ENCODE measurements at places on chromosomes 1 and 21.
A peak's percentile ranks its signal among the peaks of the same experiment; 100 is the strongest.

DNA sequence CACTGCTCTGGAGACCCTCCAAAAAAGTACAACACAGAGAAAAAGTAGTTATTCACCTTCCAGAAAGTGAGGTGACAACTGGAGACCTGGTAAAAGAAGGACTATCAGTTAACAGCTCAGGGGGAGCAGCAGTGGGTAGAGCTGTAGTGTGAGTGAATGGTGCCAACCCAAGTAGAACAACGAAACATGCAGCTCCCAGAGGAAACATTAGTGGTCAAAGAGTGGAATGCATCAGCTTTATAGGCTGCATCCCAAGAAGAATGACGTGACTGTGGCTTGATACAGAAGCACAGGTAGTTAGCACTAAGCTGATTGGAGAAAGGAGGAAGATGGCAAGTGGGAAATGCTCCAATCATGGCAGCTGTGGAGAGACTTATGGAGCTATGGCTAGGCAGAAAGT is 275.7 kb upstream of the CAMK1G start:
- DNase-seq, result no peak

- DNase-seq, result no peak
Measured at GRCh38 chr1:111696330-111696729, 42.9 kb downstream of the INKA2 start.

DNA sequence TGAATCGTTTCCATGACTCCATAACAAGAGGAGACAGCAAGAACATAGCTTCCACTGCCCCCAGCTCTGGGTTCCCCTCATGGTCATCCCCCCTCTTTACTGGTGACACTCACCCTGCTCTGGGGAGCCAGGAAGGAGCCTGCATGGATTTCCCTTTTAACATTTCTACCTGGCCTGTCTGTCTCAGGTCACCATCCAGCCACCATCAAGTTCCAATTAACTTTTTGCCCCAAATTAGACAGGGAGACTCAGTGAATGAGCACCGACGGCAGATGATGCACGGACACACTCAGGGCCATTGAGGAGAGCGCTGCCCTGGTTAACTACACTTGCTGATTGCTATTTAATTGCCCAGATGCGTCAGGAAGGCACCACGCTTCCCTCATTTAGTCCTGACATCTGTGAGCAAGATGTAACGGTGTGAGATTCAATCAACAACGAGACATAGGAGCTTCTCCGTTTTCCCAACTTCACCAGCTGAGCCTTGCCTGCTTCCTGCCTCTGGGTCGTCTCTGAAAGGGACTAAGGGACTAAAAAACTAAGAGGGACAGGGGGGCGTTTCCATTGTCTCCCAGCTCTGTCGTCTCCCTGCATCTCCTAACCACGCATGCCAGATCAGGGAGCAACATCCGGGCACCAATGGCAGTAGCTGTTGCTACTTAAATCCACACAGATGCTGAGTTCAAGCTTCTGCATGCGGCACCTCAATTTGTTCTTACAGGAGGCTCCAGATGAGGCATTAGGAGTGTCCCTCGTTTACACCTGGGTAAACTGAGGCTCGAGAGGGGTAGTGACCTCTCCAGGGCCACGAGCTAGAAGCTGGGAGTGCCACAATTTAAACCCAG is 426.7 kb downstream of the NPHP4 start:
- no peak for DNase-seq

DNA sequence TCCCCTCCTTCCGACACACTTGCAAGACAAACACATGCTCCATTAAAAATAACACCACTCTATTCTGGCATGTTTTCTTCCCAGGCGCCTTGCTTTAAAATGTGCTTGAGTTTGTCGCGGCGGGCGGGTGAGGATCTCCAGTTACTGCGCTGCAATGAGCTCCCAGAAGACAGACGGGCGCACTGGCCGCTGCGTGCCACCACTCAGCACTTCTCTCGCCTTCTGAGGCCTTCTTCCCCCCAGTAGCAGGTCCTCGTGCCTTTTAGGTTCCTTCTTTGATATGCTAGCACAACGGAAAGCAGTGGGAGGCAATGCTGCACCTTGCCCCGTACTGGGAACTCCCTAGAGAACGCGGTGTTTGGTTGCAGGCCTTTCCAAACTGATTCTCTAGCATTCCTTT is 279.5 kb upstream of the NR5A2 start:
- no peak for DNase-seq

DNA sequence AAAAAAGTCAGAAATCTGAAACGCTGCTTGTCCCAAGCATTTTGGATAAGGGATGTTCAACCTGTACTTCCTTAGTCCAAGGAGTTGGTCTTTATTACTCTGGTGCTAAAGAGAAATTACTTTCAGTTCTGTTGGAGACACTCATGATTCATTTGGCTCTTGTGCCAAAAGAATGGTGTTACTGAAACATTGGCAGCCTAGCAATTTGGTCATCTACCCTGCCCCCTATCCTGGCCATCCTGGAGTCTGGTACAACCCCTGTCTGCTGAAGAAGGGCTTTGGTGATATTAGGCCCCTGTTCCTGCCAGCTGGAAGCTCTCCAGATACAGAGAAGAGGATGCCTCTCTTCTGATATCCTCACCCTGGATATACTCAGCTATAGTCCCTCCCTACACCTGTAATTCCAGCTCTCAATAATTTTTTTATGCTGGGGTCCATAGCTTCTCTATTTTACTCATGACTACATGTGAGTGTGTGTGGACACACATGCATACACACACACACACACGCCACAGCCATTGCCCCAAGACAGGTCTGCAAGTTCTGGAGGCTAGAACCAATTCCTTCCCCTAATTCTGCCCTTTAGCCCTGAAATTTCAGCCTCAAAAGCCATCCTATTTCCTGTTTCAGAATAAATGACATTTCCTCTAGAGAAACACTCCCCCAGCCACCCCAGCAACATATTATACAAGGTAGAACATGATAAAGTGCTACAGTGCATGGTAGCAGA is 40.0 kb downstream of the LHX8 start:
- no peak for DNase-seq

GRCh38 chr1:153565529-153566374 is at the start of gene S100A2:
Gene S100A2, minus strand, starts transcription at chr1:153565844. Its CDS starts 1,967 bp downstream, at chr1:153563877.
- peak; percentile 27 for DNase-seq

Data from CD4-positive, alpha-beta T cell treated with Interleukin-17A for 1 hour (primary cell).